ENCODE measurements at places on chromosomes 7 and 10. TPM values are rescaled to one million over a fixed set of nuclear protein-coding genes. Genes with fewer than 3 reads are reported as not detected.
A peak's percentile ranks its signal among the peaks of the same experiment; 100 is the strongest.

Gene CDK14
- 19.5 TPM for polyA plus RNA-seq

Gene TLX1
- 0.44 TPM for polyA plus RNA-seq

Gene C10orf71
- polyA plus RNA-seq: 0.79 TPM

Gene FGF8
- polyA plus RNA-seq: 0.41 TPM

DNA sequence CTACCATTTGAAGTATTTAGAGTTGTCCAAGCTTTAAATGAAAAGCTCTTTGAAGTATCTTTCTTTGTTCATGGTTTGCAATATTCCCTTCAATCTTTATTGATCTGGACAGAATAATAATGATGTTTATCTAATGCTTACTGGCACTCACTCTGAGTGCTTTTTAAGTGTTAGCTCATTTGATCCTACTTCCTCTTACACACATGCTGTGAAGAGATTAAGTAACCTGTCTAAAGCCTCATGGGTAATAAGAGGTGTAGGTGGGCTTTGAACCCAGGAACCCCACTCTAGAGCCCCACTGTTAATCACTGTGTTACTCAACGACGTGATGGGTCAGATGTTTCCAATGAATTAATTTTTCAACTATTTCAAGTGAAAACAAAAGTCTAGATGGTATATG is 31.1 kb upstream of the ADD3 start:
- no peak for DNase-seq

GRCh38 chr10:100282907-100283306 is 3.6 kb downstream of the BLOC1S2 start:
- no peak for DNase-seq

- DNase-seq: no peak
Measured at GRCh38 chr7:22563032-22563501, 63.1 kb upstream of the STEAP1B start.

GRCh38 chr7:123867225-123867624 is 22.3 kb downstream of the HYAL4 start:
- no peak for DNase-seq

- no peak for DNase-seq
Measured at GRCh38 chr7:42406358-42406757, 169.3 kb upstream of the GLI3 start.

GRCh38 chr7:155130493-155130892 is 60.4 kb downstream of the HTR5A start:
- DNase-seq: no peak

- DNase-seq: no peak
Measured at GRCh38 chr10:69080226-69080625, 7.7 kb upstream of the SRGN start.

- no peak for DNase-seq
Measured at GRCh38 chr10:73810358-73810734, 1.1 kb downstream of the NDST2 start.

GRCh38 chr7:98238076-98238475 is 14.0 kb downstream of the TECPR1 start:
- DNase-seq: no peak

- peak; percentile 31 for DNase-seq
Measured at GRCh38 chr10:25933653-25934608, at the start of gene MYO3A. TSS of gene MYO3A (plus strand) at chr10:25934229. CDS start at chr10:25952111, 17,882 bp downstream.

DNA sequence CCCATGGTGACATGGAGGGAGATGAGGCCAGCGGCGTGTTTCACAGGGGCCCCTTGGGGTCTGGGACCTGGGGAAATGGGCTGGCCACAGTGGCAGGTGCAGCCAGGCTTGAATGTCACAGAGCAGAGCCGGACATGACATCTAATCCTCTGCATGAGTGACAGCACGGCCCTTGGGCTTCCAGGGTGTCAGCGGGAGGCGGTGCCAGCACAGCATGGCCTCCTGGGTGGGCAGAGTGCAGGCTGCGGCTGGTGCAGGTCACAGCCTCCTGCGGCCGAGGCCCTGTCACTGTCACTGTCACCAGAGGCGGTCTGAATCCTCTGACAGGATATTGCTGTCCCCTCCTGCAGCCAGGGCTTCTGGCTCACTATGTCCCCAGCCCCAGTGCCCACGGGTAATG is 18.2 kb downstream of the BHLHA15 start:
- DNase-seq: no peak

- no peak for DNase-seq
Measured at GRCh38 chr7:98119256-98119918, 12.7 kb downstream of the LMTK2 start.

- DNase-seq: no peak
Measured at GRCh38 chr7:120028636-120029035, 244.3 kb upstream of the KCND2 start.

DNA sequence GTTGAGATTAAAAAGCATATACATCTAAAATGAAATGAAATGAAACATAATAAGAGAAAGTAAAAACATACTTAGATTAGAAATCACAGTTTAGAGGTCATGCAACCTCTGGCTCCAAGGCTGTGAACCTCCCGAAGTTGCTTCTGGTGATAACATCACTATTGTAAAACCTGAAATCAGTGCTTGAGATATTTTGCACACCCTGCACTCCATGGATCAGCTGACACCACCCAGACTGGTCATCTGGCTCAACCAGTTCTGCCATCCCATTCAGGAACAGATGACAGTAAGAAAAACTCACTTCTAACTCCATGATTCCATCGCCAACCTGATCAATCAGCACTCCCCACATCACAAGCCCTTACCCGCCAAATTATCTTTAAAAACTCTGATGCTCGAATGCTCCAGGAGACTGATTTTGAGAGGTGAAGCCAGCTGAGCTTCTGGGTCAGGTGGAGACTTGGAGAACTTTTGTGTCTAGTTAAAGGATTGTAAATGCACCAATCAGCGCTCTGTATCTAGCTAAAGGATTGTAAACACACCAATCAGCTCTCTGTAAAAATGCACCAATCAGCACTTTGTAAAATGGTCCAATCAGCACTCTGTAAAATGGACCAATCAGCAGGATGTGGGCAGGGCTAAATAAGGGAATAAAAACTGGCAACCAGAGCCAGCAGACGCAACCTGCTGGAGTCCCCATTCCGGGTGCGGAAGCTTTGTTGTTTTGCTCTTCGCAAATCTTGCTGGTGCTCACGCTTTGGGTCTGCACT is 162.6 kb upstream of the MAGI2 start:
- DNase-seq: no peak

- DNase-seq: no peak
Measured at GRCh38 chr10:89651205-89651915, 6.3 kb upstream of the PANK1 start.

GRCh38 chr7:44110719-44111635 is 6.8 kb downstream of the AEBP1 start:
- no peak for DNase-seq

DNA sequence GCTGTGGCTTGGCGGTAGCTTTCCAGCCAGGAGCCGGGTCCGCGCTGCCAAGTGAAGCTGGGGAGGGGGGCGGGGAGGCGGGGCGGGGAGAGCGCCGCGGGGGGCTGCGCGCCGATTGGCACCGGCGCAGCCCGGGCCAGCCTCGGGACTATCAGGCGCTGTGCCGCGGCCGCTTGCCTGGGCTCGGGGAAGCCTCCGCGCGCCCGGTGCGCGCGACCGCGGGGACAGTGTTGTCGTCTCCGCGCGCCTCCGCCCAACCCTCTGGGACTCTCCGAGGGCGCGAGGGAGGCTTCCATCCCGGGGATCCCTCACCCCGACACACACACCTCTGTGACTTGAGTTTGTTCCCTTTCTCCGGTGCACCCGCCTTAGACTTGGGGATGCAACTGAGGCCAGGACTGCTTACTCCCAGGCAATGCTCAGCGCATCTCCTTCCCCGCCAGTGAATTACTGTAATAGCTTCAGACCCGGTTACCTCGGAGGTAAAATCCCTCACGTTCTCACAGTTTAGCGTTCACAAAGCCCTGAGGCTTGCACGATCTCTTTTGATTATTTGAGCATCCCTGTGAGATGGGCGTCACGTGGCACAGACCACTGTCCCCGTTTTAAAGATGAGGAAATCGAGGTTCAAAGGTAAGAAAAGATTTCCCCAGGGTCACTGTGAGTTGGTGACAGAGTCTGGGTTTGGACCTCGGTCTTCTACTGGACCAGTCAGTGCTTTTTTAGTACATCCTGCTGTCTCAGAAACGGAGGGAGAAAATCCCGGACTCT is at the start of gene NKX1-2:
NKX1-2 (minus strand) TSS at position 24 of the 771 bp plus-strand sequence. CDS start 92 bp downstream, outside the sequence.
- DNase-seq: peak; percentile 43
